ENCODE measurements at places on chromosomes 3 and 15.

DNA sequence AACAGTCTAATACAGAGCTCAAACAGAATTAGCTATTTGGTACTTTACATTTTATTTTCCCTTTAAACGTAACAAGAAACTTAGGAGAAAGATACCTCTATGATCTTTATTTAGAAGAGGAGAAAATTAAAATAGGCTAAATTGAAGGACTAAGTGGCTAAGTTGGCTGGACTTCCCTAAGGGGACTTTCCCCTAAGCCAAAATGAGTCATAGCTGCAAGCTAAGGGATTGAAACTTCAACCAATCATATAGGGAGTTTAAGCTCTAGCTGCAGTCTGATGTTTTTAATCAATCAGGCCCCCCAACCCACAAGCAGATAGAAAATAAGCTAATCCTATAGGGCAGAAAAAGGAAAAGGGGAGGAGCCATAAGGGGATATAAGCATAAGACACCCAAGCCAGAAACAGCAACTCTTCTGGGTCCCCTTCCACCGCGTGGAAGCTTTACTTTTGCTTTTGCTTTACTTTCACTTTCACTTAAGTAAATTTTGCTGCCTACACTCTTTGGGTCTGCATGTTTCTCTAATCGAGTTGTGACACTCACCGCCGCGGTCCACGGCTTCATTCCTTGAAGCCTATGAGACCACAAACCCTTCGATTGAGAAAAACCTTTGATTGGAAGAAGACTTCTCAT lies 1108.5 kb upstream of the EPHA6 start:
- no peak for DNase-seq

GRCh38 chr15:34370129-34370528 lies 3.1 kb upstream of the LPCAT4 start:
- DNase-seq = no peak

DNA sequence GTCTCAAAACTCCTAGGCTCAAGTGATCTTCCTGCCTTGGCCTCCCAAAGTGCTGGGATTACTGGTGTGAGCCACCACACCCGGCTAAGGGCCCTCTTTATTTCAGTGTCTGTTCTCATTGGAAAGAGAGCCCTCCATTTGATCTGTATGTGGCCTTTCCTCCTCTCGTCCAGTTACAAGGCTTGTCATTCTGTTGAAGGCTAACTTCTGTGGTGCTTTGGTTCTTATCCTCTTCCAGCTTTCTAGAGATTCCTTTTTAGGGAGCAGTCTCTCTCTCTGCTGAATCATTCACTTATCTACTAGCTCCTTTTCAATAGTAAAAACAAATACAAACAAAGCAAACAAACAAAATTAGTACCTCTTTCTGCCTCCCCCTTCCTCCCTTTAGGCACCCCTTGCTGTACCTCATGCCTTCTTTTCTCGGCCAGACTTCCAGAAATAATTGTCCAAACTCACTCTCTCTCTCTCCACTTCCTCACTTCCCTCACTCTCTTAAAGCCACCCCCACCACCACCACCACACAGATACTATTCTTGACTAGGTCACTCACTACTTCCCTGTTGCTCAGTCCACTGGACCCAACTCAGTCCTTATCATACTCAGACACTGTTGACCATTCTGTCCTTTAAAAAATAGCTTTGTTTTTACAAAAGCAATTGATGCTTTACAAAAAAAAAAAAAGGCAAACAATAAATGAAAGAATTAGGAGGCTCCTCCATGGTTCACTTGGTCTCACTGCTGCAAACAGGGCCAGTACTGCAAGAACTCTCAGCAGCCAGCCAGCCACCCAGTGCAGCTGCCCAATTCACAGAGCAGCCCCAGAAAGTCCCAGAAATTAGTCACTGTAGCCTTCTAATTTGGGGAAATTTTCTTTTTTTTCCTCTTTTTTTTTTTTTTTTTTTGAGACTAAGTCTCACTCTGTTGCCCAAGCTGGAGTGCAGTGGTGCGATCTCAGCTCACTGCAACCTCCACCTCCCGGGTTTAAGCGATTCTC lies 31.7 kb upstream of the RAB11A start:
- no peak for DNase-seq

DNA sequence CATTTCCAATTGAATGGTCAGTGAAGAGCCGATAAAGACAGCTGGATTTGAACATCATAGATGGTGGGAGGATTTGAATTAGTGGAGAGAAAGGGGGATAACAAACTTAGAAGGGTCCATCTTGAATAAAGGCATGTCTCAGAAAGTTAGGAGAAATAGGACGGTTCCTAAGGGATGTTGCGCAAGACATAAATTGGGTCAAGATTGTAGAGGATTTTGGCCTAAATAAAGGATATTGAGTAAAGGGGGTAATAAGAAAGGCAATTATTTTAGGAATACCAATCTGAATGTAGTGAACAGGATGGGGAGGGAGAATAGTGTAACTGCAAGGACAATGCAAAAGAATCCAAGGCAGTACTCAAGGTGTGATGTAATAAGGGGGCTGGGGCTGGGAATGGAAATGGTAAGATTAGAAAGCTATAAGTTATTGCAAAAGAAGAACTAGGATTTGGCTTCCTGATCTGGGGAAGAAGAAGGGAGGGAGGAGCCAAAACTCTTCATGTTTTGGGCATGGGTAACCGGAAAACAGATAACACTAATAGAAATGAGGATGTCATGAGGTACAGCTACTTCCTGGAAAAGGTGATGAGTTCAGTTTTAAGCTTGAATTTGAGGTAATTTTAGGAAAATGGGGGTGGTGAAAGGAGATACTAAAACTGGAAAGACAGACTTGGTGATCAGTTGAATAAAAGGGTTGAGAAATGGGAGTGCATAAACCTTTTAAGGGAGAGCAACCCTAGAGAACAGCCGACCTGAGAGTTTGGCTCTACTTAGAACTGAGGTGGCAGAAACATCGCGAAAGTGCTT lies 17.3 kb upstream of the TRPC1 start:
- DNase-seq = no peak

- peak; percentile 39 for DNase-seq
Observed at GRCh38 chr15:42921342-42921731, 759 bp upstream of the TTBK2 start.

DNA sequence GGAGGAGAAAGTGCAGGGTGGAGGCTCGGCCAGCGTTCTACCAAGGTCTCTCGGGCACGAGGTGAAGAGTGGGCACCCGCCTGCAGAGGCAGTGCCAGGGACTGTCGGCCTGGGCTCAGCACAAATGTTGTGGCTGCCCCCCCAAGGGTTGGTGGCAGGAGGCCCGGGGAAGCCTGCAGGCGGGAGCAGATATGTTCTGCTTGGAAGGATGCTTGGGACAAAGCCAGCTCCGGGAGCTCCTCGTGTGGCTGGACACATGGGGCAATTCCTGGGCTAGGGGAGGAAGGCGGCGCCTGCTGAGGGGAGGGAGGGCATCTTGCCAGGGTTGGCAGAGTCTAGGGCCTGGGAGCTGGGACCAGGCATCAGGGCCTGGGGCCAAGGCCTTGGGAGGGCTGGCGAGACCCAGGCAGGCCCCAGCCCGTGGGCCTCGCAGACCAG lies 30.4 kb upstream of the FBLN2 start:
- peak; percentile 87 for DNase-seq

Measured in right hindlimb (tissue), 1 donor.